ENCODE measurements at places on chromosomes 7 and 10.

DNA sequence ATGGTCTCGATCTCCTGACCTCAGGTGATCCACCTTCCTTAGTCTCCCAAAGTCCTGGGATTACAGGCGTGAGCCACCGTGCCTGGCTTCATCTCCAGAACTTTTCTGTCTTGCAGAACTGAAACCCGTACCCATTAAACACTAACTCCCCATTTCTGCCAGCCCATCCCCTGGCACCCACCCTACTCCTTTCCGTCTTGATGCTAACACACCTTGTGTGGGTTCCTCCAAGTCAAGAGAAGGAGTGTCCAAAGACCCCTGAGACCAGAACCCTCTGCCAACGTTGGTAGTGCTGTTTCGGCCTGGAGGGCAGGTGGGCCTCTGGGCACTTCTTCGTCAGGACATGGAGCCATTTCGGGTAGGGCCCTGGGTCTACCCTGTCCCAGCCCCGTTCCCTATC, 83.6 kb downstream of the MGMT start:
- no peak for DNase-seq

DNA sequence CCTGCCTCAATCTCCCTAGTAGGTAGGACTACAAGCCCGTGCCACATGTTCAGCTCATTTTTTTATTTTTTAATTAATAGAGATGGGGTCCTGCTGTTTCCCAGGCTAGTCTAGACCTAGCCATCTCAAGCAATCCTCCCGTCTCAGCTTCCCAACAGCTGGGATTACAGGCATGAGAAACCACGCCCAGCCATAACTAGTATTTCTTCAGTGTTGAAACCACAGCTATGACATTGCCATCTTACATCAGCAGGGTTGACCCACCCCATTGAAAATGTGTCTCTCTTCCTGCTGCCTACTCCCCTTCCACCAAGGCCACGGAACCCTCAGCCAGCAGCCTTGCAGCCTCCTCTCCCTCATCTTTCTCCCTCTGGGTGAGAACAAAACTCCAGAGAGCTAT, 62.1 kb upstream of the ZNF746 start:
- no peak for DNase-seq

DNA sequence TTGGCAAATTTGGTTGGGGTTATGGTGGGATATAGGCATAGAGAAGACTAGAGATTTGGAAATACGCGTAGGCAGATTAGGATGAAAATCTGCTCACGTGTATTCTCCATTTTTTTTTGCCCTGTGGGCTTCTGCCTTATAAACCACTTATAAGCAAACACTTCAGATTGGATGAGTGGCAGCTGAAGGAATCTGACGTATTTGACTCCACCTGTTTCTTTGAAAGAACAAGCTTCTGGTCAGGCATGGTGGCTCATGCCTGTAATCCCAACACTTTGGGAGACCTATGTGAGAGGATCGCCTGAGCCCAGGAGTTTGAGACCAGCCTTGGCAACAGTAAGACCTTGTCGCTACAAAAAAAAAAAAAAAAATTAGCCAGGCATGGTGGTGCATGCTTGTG, 5.1 kb downstream of the STK31 start:
- DNase-seq = no peak

GRCh38 chr10:33106767-33107166, 148.7 kb upstream of the ITGB1 start:
- DNase-seq = no peak

- DNase-seq = no peak
Observed at GRCh38 chr10:34524369-34525091, 290.6 kb downstream of the PARD3 start.

DNA sequence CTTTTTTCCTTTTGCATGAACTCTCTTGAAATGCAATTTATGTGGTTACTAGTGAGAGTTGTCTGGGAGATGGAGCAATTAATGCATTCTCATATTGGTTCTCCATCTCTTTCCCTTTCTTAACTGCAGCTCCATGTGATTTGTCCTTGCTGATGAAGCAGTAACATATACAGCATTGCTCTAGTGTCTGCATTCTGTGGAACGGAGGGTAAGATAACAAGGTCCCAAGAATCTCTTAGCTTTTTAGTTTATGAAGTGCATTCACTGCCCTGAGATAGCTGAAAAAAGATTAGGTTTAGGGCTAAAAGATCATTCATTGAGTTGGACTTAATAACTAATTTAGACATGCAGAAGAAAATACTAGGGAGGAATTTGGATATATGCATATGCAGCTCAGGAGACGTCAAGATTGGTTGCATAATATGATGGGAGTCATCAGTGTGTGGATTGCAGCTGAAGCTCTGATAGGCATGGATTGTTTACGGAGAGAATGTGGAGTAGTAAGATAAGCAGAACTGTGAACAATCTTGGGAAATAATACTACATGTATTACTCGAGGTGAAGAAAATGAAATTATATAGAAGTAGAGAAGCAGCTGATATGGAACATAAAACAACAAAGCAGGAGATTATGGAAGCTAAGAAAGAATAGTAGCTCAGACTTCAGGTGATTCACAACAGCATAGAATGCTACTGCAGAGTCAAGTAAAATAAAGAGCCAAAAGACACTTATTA, 404.7 kb downstream of the ARL4A start:
- DNase-seq = no peak

GRCh38 chr7:8221567-8221966, 40.4 kb downstream of the ICA1 start:
- no peak for DNase-seq

DNA sequence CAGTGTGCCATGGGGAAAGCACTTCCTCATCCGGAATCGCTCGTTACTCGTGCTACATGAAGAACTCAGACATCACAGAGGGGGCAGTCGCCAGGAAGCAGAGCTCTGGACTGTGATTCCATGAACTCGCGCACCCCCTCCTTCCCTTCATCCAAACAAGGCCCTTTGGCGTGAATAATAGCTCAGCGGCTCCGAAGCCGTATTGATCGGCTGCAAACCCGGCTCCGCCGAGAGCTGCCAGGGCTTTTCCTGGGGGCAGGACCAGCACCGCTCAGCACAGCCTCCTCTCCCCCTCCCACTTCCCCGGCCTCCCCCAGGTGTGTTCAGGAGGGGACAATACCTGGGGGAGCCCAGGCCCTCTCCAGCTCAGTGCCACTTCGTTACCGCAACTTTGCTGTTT, 129.0 kb upstream of the TCF7L2 start:
- no peak for DNase-seq

DNA sequence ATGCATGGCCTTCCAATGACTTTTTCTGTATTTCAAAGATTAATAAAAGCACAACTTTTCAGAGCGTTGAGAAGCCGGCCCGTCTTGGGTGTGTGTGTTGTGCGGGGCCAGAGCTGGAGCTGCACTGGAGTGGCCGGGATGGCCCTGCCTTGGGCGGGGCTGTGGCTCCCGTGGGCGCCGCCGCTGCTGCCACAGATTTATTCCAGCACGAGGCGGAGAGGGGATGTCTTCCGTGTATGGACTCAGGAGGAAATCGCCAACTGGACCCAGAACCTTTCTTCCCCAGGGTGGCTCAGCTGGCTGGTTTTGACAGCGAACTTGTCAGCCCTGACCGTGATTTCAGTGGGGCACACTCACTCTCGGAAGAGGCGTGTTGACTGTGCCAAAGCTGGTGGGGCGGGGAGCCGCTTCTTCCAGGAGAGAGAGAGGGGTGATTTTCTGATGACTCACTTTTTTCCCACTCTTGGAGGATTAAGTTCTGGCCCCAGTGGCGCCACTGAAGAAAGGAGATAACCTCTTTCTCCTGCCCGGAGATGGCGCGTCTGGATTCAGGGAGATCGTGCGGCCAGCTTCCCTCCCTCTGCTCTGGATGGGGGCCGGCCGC, 72.4 kb downstream of the DNAJB6 start:
- no peak for DNase-seq

GRCh38 chr7:156989766-156990535, 20.5 kb downstream of the MNX1 start:
- DNase-seq = no peak

DNA sequence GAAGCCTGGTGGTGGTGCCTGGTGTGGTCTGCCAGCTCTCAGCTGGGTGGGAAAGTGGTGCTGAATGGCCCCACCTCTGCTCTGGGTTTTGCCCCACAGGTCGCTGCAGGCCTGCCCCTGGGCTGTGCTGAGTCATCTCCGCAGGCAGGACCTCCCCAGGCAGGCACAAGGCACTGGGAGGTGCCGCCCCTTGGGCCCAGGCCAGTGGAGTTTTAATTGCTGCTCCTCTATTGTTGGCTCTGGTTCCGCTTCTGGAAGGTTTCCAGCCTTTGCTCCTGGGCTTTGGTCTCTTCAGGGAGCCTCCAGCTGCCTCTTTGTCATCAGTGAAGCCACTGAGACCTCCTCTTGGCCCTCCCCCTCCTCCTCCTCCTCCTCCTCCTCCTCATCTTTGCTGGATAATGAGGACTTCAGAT, 180.3 kb upstream of the GRB10 start:
- no peak for DNase-seq

- no peak for DNase-seq
Observed at GRCh38 chr10:130048081-130048480, 62.5 kb downstream of the C10orf143 start.

DNA sequence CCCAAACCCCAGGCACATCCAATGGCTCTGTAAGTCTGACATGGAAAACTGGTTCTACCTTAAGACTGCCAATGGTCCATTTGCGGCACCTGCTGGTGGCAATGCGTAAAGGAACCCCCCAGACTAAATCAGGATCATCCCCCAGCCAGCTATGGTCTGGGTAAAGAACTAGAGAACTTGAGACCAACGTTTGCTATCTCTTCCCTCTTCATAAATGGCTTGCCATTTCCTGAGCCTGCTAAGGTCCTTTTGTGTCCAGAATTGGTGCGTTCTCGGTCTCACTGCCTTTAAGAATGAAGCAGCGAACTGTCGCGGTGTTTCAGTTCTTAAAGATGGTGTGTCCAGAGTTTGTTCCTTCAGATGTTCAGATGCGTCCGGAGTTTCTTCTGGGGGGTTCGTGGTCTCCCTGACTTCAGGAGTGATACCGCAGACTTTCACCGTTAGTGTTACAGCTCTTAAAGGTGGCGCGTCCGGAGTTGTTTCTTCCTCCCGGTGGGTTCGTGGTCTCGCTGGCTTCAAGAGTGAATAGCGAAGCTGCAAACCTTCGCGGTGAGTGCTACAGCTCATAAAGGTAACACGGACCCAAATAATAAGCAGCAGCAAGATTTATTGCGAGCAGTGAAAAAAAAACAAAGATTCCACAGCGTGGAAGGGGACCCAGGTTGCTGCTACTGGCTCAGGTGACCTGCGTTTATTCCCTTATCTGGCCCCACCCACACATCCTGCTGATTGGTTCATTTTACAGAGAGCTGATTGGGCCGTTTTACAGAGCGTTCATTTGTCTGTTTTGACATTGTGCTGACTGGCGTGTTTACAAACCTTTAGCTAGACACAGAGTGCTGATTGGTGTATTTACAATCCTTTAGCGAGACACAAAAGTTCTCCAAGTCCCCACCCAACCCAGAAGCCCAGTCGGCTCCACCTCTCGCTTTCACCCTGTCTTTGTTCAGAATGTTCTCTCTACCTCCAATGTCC, 95.4 kb downstream of the ELMO1 start:
- peak; percentile 59 for DNase-seq

DNA sequence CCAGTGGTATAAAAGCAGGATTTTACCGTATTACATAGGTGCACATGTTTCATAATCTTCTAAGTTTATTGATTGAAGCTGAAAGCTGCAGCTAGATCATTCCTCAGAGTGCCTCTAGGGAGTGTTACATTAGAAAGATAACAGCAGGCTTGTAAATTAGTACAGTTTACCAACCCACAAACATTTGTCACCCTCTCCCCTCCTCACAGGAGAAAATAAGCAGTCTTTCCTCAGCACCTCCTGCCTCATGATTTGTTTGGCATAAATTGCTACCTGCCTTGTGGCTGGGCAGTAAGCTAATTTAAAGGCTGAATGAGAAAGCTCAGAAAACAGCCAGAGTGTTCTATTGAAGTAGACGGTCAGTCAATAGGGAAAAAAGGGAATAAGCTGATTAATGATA, 74.2 kb downstream of the NXPH1 start:
- no peak for DNase-seq

DNA sequence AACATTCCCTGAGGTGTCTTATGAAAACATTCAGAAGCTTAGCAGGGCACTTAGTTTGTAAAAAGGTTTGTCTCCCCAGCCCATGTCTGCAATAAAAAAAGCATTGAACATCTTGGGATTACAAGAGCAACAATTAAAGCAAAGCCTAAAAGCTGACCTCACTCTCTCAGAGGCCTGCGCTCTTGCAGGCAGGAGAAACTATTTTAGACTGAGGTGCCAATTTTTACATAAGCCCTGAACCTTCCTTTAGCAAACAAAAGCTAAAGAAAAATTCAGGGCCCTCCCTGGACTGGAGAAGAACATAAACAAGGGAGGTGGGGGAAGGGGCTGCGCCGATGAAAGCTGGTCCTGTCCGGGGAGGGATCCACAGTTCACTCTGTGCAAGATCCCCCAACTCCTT, 312.7 kb upstream of the RNF32 start:
- DNase-seq = no peak

- no peak for DNase-seq
Observed at GRCh38 chr7:36137258-36137657, 15.8 kb upstream of the EEPD1 start.

GRCh38 chr10:100697070-100697469, 48.3 kb upstream of the PAX2 start:
- DNase-seq = no peak

- DNase-seq = no peak
Observed at GRCh38 chr10:75941223-75941801, 509.9 kb downstream of the LRMDA start.

DNA sequence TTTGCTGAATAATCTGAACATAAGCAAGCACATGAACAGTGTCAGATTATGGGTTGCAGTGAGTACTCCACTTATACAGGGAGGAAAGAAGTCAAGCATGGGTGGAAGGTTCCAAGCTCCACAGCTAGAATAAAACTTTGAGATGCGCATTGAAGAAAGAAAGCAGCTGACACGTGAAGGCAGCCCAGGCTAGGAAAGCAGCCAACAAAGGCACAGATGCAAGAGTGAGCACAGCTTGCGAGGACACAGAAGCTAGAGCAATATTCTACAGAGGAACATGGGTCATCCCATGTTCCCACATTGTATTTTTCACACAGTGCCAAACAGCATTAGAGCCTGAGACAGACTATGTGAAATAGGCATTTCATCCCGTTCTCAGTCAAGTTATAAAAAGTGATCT, 194.6 kb upstream of the TBX20 start:
- no peak for DNase-seq

DNA sequence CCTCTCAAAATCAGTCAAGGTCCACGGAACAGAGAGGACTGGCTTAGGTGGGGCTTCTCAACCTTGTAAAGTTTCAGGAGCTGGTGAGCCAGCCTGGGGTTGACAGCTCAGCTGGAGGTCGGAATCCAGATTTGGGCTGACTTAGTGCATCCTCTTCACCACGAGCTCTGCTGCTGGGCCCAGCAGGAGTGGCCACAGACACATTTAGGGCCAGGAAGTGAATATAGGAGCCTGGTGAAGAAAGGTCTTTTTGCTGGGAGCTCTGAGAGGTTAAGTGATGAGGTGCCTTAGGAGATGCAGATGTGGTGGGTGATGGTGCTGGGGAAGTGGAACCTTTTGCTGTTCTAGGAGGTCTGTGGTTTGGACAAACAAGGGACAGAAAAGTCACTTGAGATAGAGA, 39.3 kb upstream of the MMD2 start:
- no peak for DNase-seq
